CD4-positive, alpha-beta memory T cell (primary cell): ENCODE measurements at places on chromosomes 2 and 18.

DNA sequence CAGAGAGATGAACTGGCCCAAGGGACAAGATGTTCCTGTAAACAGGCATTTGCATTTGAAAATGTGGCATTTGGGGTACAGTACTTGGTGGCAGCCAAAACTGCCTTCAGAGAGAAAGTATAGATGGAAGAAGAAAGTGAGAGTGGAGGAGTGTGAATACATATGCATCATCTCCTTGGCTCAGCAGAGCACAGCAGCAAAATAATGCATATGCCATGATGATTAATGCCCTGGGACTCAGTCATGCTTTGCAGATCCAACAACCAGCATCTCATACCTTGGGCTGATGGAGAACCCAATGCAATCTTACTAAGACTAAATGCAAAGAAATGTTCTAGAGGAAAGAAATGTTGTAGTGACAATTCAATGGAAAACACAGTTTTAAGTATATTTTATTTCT is 29.7 kb upstream of the CYTIP start:
- DNase-seq, result no peak

DNA sequence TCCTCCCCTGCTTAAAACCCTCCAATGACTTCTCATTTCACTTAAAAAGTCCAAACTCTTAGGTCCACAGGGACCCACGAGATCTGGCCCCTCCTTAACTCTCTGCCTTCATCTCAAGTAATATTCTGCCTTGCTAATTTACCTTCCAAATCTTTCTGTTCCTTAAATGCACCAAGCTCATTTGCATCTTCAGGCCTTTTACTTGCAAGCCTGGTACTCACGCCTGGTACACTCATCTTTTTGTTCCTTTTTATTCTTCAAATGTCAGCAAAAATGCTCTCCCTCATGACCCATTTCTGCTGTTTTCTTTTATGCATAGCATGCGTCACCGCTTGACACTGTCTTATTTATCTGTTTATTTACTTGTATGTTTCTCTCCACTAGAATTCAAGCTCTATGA is 2.7 kb upstream of the WIPF1 start:
- DNase-seq, result peak; percentile 54

- DNase-seq, result no peak
These were observed 107.9 kb upstream of the DLX2 start for GRCh38 chr2:172210599-172210998.

- no peak for DNase-seq
These were observed 2.4 kb upstream of the SH2D6 start for GRCh38 chr2:85415980-85416650.

DNA sequence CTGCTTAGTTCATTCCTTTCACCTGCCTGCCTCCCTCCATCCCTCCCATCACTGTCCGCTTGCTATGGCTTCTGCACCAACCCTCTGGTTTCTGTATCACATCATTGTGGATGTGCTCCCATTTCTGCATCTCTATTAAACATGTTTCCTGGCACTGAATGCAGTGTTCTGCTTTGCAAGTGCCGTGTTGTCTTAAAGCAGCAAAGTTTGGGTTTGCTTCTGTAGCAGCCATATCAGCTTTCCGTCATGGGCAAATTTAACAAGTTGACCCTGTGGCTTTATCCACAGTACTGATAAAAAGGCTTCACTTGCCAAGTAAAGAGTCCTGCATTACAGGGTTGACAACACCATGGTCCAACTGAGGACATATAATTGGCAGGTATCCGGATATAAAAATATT is 165.5 kb downstream of the PTGR3 start:
- DNase-seq, result no peak

GRCh38 chr2:10547663-10548376 is 99.7 kb upstream of the ODC1 start:
- DNase-seq, result no peak

DNA sequence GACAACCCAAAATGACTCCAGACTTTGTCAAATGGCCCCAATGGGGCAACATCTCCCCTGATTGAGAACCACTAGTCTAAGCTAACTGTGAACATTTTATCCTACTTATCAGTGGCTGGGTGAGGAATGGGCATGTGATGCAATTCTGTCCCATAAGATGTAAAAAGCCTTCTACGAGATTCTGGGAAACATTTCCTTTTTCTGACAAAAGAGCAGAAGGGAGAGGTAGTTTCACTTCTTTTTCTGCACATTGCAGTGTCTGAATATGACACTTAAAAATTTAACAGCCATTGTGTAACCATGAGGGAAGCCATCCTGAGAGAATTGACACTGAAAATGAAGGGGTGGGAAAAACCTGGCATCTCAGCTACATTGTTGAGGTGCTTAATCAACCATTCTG is 17.3 kb upstream of the MARCHF4 start:
- DNase-seq, result no peak

- DNase-seq, result no peak
These were observed 114.9 kb upstream of the MYCN start for GRCh38 chr2:15825276-15825980.

GRCh38 chr2:241958818-241959545 is 89.5 kb downstream of the RTP5 start:
- DNase-seq, result no peak

- no peak for DNase-seq
These were observed 273.6 kb downstream of the TGIF1 start for GRCh38 chr18:3723554-3723953.

DNA sequence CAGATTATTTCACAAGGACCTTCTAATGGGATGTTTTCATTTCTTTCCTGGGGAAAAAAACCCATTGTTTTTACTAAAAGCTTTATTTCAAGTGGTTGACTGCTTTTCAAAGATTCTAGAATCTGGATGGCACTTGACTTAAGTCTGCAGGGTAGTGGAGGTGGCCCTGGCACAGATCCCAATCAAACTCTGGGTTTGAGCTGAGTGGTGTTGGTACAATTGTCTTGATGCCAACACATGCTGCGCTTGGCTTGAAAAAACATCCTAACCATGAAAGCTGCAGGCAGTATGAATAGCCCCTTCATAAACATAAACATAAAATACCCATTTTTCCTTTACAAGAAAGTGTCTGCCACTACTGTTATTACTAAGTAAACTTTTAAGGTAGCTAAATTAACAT is 3.6 kb downstream of the PAPOLG start:
- DNase-seq, result no peak

- DNase-seq, result no peak
These were observed 127.3 kb upstream of the PIEZO2 start for GRCh38 chr18:11276678-11277077.

- DNase-seq, result no peak
These were observed 1023.7 kb downstream of the BCL11A start for GRCh38 chr2:59529726-59530125.

- no peak for DNase-seq
These were observed 455.4 kb upstream of the HNMT start for GRCh38 chr2:137508739-137509384.

DNA sequence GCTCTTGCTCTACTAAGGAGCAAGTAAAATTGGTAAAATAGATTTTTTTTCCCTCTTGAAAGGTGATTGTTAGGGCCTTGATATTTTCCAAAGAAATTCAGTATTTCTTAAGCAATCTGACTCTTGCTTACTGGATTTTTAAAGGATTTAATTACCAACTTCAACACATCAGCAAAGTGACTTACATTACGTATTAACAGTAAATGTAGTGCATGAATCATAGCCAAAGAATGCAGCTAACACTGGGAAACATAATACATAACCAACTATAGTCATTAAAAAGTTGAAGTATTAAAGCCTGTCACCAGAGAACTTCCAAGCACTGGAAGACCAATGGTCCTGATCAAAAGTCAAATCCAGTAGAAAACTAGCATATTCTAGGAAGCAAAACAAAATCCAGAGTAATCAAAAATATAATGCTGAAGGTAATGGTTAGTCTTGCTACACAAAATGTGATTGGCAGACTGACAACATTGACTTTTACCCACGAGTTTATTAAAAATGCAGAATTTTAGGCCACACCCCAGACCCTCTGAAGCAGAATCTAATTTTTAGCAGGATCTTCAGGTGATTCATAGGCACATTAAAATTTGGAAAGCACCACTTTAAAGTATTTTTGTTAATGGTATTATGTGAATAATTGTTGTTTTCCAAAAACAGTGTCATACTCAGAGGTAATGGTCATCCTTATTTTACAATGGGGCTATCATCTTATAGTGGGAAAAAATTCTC is 31.8 kb upstream of the CAVIN2 start:
- DNase-seq, result no peak

GRCh38 chr2:109270505-109271312 is 141.7 kb downstream of the SH3RF3 start:
- no peak for DNase-seq

DNA sequence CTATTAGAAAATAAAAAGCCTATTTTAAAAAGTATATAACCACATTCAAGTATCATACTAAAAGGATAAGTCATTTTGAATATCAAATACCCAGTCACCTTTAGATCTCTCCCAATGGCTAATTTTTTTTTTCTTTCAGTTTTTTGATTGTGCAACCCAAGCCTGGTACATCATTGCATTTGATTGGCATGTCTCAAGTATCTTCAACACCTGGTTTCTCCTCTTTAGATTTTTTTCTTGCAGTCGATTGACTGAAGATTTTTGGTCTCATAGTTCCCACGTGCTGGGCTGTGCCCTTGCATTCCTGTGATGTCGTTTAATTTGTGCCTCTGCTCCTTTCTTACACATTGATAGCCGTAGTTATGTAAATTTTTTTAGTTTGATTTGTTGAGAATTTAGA is 40.7 kb downstream of the ATIC start:
- DNase-seq, result no peak

DNA sequence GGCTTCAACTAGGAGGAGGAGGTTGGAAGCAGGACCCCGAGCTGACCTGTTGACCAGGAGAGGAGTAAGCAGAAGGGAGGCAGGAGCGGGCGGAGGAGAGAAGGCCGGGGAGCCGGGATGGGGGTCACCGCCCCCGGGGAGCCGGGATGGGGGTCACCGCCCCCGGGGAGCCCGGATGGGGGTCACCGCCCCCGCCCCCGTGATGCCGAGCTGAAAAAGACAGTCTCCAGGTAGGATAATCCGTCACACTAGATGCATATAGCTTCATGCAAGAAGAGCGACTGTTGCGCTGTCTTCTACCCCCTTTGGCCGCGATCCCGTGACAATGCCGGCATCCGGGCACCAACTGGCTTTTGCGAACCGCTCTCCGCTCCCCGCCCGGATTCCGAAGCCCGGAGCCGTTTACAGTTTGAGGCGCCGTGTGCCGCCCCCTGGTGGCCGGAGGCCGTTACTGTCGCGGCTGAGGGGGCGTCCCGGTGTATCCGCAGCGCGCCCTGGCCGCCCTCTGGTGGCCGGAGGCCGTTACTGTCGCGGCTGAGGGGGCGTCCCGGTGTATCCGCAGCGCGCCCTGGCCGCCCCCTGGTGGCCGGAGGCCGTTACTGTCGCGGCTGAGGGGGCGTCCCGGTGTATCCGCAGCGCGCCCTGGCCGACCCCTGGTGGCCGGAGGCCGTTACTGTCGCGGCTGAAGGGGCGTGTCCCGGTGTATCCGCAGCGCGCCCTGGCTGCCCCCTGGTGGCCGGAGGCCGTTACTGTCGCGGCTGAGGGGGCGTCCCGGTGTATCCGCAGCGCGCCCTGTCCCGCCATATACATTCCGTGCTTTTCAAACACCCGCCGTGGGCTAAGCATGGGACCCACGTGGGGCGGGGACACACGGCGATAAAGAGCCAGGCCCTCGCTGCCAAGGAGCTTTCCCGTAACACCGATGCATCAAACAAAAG is 89.6 kb downstream of the ACTR3 start:
- DNase-seq, result peak; percentile 36

- no peak for DNase-seq
These were observed 28.1 kb upstream of the HTR2B start for GRCh38 chr2:231152800-231153557.

DNA sequence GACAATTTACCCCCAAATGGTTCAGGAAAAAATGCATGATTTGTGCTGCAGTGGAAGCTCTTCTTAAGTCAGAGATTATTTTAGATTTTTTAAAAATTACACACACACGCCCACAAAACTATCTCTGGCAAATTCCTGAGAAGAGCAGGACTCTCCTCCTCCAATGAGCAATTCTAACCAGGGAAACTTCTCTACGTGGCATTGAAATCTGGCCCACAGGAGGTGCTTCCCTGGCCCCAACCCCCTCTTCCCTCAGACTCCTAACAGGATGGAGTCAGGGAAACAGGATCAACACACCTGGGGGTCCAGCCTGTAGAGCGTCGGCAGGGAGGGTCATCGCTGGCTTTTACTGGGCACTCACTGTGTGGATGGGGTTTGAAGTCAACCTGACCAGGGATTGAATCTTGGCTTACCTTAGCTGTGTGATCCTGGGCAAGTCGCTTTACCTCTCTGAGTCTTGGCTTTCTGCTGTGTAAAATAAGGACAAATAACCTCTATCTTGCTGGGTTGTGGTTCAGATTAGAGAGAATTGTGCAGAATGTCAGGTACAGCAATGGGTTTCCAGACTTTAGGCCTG is 65.4 kb upstream of the ASAP2 start:
- DNase-seq, result no peak

GRCh38 chr2:162126527-162126926 is 25.5 kb downstream of the GCG start:
- DNase-seq, result no peak

GRCh38 chr2:240467149-240467642 is 31.7 kb downstream of the GPC1 start:
- no peak for DNase-seq

DNA sequence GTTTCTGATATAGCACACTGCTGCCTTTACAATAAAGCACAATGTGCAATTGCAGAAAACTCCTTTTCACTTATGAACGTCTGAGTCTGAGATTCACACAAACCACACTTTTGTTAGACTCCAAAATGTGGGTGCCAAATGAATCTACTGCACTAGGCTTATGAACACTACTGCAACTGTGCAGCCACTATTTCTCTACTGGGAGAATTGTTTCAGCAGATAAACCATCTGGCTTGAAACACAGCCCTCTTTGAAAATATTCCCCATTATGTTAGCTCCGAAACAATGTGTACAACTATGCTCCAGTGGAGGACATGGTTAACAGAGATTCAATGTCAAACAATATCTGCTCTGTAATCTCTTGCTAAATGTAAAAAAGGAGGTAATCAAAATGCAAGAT is 188.7 kb upstream of the ZEB2 start:
- no peak for DNase-seq

- no peak for DNase-seq
These were observed 46.3 kb downstream of the NOP58 start for GRCh38 chr2:202311823-202312388.

- no peak for DNase-seq
These were observed 677.7 kb upstream of the NXPH2 start for GRCh38 chr2:139457873-139458272.

DNA sequence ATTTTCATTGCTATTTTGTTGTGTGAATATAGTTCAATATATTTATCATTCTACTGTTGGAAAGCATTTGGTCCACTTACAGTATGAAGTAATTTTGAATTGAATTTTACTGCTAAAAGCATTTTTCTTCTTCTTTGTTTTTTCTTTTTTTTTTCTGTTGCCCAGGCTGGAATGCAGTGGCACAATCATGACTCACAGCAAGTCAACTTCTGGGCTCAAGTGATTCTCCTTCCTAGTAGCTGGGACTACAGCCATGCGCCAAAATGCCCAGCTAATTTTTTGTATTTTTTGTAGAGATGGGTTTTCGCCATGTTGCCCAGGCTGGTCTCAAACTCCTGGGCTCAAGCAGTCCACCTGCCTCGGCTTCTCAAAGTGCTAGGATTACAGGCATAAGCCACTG is 2.4 kb upstream of the ETAA1 start:
- DNase-seq, result no peak

GRCh38 chr2:167480232-167480985 is 592.1 kb downstream of the XIRP2 start:
- no peak for DNase-seq
